Erythroblast (primary cell): ENCODE measurements at places on chromosomes 2 and 18.

GRCh38 chr2:213281156-213281555 lies 3.1 kb upstream of the SPAG16 start:
- no peak for DNase-seq

DNA sequence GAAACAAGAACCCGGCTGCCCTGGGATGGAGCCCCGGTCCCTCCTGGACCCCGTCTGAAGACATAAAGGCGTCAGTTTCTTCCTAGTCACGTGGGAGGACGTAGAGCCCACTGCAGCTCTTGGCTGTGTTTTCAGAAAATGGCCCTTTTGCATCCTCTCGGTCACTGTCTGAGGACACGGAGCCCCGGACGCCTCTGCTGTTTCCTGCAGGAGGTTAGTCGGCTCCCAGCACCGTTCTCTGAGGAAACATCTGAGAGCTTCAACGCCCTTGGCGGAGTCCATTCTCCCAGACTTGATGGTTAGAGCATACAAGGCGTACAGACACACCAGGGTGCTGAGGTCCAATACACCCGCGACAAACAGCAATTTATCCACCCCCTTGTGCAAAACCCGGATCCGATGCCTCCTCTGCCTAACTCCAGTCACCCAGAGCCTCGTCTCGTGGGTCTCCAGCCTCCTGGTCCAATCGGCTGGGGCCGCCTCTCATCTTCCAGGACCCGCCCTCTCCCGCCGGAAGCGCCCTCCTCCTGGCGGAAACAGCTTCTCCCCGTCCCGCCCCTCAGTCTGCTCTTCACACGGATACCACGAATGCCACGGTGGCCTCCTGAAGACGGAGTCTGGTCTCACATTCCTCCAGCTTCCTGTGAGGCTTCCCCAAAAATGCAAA lies 119.4 kb downstream of the TMEM18 start:
- no peak for DNase-seq

- no peak for DNase-seq
Observed at GRCh38 chr2:133766164-133766832, 198.0 kb upstream of the NCKAP5 start.

DNA sequence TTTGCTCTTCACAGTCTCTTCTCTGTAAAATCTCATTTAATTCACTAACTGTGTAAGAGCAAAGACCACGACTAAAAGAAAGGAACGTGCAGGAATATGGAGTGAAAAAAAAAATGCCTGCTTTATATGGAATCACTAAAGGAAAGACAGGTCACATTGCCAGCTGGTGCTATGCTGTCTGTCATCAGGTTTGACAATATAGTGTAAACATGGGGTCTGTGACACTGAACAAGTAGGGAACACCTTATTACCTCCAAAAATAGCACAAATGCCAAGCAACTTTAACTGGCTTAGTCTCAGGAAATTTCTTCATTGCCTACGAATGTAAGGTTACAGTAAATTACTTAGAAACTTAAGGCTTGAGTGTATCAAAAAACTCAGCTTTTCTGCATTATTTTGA lies 364.5 kb upstream of the LINC00305 start:
- DNase-seq = no peak

DNA sequence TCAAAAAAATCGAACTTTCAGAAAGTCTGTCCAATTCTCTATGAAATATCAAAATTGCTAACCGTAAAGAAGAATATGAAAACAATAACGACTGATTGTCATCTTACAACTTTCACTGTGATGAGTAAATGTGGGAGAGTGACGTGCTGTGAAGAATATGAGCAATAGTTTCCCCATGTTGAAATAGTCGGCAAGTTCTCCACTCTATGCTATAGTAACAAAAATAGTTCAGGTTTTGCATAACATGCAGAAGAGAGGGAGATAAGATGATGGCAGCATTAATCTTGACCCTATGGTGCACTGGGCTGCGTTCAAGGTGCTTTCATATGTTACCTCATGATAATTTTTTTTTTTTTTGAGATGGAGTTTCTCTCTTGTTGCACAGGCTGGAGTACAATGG lies 196.8 kb upstream of the CYRIA start:
- no peak for DNase-seq

DNA sequence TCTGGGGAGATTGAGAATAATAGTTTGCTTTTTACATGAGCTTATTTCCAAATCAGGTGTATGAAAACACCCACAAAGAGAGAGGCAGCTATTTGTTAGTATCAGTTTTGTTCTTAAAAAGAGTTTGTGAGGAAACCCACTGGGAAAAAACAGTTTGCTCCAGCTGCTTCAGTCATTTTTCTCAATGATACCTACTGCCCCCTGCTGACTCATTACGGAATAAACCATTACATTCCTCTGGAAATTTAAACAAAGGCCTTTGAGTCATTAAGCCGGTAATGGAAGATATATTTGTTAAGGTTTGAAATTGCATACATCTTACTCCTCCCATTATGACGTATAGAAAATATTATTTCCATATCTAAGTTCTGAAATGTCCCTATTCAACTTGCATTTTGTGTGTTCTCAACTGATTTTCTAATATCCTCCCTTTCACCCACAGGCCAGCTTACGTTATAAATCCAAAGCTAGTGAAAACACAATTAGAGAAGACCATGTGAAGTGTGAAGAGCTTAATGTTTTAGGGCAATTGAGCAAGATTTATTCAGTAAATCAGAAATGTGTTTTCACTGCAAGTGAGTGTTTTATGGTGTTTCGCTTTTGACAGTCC lies 761.6 kb downstream of the DSC3 start:
- peak; percentile 63 for DNase-seq

DNA sequence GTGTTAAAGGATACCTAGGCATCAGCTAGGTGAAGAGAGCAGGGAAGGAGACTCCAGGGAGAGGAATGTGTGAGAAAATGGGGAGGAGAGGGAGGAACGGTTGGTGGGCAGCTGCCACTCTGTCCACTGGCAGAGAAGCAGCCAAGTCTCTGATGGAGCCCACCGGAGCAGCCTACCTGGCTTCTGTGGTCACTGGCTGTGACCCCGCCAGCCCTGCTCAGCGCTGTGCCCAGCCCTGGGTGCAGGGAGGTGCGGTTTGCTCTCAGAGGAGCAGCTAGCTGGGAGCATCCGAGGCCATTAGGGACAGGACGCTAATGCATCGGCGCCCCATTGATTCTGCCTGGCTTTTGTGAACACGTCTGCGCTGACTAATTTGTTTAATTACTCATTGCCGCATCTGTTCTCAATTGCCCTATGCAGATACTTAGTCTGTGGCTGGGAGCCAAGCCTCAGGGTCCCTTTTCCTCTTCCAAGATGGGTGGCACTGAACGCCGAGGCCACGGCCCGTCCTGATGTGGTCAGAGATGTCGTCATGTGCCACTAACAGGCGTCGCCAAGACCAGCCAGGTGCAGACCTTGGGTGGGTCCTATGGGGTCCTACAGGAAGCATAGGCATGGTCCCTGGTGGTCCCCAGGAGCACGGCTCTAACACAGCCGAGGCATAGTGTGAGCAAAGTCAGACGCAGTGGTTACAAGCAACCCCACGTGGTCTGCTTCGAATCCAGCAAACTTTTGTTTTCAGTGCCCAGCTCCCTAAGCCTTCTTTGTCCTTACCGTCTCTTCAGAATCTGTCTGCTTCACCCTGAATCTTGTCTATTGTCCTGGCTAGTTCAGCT lies 82.0 kb downstream of the RRM2 start:
- DNase-seq = no peak

DNA sequence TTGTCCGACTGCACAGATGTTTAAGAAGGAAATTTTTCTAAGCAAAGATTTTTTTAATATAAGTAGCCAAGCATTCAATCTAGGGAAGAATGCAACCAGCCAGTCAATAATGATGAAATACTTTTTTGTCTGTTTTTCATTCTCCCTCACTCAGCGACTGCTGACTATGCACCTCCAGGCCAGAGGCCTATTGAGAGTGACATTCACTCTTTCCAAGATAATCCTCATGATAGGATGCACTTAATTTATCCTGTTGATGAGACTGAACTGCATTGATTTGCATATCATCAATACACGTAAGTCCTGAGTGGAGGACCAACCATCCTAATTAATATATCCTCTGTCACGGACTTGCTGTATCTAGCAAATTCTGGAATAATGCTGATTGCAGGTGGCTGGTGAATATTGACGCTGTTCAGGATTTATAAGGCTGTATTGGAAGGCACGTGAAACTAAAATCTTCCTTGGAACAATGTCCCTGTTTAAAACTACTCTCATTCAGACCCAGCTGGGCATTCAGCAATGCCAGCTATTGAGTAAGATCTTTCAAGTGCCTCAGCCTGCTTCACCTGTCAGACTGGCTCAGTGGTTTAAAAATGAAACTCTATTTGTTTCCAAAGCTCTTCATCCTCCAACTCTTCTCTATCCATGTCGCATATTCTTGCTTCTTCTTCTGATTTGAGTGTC lies 142.2 kb downstream of the MAP2 start:
- DNase-seq = no peak

DNA sequence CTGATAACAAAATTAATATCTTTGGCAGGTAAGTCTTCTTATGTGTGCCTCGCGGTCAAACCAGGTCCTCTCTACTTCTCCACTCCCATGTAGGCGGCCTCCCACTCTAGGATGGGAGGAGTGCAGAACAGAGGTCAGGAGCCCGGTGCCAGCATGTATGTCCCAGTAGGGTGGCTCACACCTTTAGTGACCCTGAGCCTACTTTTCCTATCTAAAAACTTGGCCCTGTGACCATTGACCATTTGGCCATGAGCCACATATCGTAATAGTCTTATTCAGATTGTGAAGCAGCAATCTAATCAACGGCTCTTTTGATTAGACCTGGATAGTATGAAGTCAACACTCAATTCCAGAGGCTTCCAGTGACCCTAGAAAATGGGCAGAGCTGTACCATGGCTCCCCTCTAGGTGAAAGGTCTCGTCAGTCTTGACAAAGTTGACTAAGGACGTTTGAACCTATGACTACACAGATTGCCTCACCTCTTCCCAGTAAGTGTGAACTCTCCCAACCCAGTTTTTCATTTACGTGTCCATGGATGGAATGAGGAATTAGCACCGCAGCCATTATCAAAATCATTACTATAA lies 17.1 kb upstream of the FABP1 start:
- DNase-seq = no peak

- no peak for DNase-seq
Observed at GRCh38 chr2:214575030-214575429, 164.2 kb downstream of the VWC2L start.

DNA sequence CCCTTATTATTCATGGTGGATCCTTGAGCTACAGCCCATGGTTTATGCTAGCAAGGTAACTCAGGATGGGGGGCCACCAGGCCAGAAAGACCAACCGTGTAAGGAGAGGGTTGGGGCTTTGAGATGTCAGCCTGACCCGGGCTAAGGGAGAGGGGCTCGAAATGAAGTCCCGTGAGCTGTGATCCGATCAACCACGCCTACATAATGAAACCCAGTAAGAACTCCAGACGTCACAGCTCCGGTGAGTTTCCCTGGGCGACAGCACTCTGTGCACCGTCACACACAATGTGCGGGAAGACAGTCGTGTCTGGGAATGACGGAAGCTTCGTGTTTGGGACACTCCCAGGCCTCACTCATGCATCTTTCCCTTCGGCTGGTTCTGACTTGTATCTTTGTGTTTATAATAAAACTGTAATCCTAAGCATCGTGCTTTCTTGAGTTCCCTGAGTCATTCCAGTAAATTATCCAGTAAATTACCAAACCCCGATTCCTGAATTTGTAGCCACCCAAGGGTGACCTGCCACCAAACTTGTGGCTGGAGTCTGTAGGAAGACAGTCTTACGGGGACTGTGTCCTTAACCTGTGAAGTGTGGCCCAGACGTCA lies 44.2 kb downstream of the CYP27C1 start:
- DNase-seq = no peak

DNA sequence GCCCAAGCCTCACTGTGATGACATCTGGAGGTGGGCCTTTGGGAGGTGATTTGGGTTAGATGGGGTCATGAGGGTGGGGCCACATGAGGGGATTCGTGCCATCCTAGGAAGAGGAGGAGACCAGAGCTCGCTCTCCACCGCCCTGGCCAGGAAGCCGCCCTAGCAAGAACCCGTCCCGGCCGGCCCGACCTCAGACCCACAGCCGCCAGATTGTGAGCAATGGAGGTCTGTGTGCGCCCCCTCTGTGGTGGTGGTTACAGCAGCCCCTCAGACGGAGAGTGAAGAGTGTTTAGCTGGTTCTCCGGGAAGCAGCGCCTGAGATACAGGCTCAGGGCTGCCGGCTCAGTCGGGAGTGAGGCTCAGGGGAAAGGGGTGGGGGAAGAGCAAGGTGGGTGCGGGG lies 83.3 kb downstream of the RTP5 start:
- no peak for DNase-seq

DNA sequence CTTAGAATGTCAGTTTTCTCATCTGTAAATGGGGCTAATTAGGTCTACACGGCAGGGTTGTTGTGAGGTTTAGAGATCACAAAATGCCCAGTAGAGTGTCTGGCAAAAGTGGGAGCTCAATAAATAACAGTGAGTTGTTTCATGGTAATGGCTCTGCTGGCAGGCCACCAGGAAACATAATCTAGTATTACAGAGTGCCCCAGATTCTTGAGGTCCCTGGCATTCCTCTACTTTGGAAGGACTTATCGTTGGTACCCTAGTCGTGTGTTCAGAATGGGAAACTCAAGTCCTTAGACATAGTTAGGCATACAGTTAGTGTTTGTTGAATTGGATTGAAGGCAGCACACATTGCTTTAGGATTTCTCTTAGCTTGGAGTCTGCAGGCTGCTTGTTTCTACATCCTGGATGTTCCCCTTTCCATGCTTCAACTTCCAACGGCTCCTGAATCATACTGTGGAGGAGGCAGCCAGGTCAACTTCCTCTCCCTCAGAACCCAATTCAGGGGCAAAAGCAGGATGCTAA lies 161.5 kb upstream of the FOSL2 start:
- DNase-seq = no peak

- no peak for DNase-seq
Observed at GRCh38 chr2:168568476-168569267, 112.6 kb downstream of the CERS6 start.

GRCh38 chr2:15074319-15074718 lies 441.8 kb downstream of the LRATD1 start:
- DNase-seq = no peak

DNA sequence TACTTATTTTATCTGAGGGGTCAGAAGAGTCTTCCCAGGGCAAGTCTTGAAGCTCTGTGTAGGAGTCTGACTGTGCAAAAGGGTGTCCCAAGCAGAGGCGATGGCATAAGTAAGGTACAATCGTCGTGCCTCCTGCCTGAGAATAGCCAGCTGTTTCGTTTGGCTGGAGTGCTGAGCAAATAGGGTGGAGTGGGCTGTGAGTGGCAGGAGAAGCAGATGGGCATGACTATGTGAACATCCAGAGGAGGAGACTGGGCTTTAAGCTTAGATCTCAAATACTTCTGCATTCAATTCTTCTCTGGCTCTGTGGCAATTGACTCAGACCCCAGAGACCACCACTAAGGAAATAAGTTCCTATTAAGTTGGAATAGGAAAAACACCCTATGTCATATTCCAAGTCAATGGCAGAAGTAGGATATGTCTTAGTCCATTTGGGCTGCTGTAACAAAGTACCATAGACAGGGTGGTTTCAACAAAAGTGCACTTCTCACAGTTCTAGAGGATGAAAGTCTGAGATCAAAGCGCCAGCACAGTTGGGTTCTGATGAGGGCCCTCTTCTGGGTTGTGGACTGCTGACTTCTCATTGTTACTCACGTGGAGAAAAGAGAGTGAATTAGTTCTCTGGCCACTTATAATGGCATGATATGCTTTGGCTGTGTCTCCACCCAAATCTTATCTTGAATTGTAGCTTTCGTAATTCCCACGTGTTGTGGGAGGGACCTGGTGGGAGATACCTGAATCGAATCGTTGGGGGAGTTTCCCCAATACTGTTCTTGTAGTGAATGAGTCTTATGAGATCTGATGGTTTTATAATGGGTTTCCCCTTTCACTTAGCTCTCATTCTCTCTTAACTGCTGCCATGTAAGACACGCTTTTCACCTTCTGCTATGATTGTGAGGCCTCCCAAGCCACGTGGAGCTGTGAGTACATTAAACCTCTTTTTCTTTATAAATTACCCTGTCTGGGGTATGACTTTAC lies 120.2 kb downstream of the LPIN1 start:
- no peak for DNase-seq
